ENCODE measurements at places on chromosomes 12 and 14.

GRCh38 chr12:74957231-74957630, 252.4 kb downstream of the KCNC2 start:
- no peak for DNase-seq

DNA sequence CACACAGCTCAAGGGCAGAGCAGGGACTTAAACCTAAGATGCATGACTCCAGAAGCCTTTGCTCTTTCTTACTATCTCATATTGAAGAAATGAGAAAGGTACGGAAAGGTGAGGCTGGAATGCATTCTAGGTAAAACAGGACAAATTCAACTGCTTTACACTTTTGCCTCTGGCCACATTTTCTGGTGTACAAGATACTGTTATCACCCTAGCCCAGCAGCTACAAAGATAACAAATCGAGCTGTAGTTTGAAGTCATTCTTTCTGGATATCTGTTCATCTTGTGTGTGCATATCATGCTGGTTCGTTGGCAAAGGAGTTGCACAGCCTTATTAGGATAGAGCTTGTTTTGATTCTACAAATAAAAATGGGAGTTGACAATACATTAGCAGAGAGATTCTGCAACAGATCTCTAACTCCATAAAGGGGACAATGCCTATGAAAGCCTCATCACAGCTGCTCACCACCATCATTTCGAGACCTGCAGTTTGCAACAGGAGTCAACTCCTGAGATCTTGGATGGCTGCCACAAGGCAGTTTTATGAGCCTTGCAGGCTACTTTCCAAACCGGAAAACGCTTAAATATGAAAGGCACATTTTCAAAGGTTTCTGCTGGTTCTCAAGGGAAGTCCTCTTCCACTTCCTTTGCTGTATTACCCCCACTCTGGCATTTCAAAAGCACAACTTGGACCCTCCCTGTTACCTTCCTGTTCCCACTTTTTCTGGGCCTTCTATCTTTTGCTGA, 64.9 kb downstream of the STXBP6 start:
- no peak for DNase-seq

- no peak for DNase-seq
Measured at GRCh38 chr14:53952533-53952932, 4.1 kb downstream of the BMP4 start.

DNA sequence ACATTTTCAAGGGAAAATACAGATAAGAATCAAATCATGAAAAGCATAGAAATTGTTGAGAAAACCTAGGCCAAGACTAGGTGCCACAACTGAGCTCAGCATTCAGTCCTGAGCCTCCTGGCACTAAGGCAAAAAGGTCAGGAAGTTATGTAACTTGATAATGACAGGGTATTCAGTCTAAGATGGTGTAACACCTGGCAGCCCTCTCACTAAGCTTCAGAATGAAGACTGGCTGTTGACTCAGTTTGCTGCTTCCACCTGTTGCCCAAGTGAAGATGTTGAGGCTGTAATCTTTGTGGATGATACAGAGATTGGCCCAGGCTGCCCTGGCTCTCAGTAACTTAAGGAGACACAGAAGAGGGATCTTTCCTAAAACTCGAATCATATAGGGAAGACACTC, 19.6 kb downstream of the PROX2 start:
- DNase-seq = no peak

DNA sequence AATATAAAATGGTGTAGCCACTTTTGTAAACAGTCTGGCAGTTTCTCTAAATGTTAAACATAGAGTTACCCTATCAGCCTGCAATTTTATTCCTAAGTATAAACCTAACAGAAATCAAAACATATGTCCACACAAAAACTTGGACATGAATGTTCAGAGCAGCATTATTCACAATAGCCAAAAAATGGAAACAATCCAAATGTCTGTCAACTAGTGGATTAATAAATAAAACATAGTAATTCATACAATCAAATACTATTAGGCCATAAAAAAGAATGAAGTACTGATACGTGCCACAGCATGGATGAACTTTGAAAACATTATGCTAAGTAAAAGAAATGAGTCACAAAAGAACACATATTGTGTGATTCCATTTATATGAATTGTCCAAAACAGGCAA, 196.5 kb downstream of the NUAK1 start:
- no peak for DNase-seq

DNA sequence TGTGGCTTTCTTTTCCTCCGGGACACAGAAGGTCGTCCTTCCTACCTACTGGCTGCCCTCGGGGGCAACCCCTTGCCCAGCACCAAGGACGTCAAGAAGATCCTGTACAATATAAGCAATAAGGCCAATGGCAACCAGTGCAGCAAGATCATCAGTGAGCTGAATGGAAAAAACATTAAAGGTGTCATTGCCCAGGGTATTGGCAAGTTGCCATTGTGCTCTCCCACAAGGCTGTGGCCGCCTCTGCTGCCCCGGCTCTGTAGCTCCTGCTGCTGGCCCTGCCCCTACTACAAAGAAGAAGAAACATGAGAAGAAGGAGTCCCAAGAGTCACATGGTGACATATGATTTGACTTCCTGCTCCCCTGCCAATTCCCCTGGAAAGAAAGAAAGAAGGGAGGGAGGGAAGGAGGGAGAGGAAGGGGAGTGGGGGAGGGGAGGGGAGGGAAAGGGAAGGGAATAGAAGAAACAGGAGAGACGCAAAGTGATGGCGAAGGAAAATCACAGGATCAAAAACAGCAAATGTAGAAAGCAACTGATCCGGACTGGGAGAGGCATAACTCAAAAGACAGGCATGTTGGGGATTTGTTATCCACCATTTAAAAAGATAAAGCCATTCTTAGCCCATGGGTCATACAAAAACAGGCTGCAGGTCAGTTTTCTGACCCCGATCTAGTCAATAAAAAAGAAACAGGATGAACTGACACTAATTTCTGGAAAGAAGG, 61.3 kb upstream of the RESF1 start:
- DNase-seq = no peak

DNA sequence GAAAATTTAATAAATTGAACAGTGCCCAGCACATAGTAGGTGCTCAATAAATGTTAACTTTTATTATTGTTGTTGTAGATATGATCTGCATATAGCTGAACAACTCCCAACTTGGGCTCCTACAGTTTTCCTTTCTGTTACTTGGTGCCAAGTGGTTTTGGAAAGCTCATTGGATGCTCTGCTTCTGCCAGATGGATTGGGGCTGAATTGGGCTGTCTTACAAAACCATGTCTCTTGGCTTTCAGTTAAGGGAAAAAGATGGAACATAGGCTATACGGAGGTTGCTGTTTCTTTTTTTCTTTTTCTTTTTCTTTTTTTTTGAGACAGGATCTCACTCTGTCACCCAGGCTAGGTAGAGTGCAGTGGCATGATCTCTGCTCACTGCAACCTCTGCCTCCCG, 140.7 kb upstream of the PWP1 start:
- DNase-seq = no peak

DNA sequence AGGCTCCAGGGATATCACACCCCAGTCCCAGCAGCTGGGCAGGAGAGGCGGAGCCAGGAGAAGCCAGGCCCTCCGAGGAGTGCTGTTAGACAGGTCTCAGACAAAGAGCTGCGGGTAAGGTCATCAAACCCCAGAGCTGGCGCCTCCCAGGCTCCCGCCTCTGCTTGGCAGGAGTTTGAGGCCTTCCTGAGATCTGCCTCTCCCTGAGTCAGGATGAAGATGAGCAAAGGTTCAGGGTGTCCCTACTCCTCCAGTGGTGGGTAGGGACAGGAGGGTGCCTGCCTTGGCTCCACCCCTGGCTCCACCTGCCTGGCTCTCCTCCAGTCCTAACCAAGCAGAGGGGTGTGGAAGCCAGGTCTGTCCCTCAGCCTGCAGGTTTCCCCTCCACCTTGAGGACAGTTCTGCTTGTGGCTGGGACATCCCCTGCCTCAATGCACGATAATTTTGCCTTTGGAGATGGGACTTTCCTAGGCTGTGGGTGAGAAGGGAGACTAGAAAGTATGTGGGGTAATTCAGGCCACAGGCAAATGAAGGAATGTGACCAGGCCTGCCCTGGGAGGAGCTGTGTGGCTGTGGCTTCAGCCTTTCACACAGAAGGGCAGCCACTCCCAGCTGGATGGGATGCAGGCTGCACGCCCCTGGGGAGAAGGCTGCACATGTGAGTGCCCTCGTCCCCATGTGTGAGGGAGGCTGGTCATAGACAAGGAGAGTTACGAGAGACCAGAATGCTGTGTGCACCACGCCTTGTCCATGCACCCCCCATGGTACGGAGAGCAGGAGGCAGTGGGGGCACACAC, 2.2 kb downstream of the PLEKHG6 start:
- DNase-seq = no peak

DNA sequence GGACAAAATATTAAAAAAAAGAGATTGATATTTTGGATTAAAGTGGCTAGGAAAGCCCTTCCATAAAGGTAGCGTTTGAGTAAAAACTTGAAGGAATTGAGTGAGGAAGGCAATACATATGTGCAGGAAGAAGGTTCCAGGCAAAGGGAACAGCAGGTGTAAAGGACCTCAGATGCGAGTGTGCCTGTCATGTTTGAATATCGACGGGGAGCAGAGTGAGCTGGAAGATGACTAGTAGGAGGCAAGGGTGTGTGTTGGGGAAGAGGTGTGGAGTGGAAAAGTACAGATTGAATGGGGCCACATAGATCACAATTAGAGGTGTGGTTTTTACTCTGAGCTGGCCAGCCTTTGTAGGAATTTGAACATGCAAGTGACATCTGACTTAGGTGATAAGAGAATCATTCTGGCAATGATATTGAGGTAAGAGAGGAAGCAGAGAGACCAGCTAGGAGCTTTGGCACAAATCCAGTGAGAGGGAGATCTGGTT, 15.0 kb upstream of the FBXO33 start:
- no peak for DNase-seq

- DNase-seq = no peak
Measured at GRCh38 chr12:32944195-32944594, 47.6 kb upstream of the PKP2 start.

GRCh38 chr14:101399737-101400517, 161.4 kb upstream of the DIO3 start:
- no peak for DNase-seq

- DNase-seq = no peak
Measured at GRCh38 chr12:29783773-29784666, at the start of gene TMTC1. TMTC1 (minus strand) TSS chr12:29783942; CDS start chr12:29783751, 191 bp downstream.

- peak; percentile 50 for DNase-seq
Measured at GRCh38 chr12:44930972-44931600, 55.0 kb upstream of the NELL2 start.

- DNase-seq = peak; percentile 17
Measured at GRCh38 chr12:109310247-109311125, 1.4 kb upstream of the FOXN4 start.

GRCh38 chr12:130013771-130014484, 110.1 kb upstream of the TMEM132D start:
- DNase-seq = peak; percentile 15

DNA sequence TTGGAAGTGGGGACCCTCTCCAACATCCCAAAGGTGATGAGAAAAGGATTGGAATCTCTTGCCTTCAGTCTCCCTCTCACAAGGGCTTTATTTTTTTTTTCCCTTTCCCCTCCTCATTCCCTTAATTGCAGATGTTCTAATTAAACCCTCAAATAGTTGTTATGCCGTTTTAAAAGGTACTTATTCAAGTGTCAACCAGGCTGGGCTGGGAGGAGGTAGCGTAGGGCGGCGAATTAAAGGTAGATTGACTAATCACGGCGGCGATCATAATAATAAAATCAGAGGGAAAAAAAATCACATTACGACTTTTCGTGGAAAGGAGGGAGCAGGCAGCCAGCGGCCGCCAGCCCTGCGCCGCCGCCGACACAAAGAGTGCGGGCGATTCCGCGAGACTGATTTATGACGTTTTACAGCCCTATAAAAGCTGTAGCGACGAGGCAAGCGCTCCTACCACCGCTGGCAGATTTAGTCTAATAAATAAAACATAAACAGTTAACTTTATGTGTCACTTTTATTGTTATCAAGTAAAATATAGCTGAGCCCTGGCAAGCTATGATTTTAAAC, 1.7 kb upstream of the HOXC4 start:
- DNase-seq = no peak

GRCh38 chr12:26278666-26279065, 83.3 kb downstream of the SSPN start:
- DNase-seq = no peak

DNA sequence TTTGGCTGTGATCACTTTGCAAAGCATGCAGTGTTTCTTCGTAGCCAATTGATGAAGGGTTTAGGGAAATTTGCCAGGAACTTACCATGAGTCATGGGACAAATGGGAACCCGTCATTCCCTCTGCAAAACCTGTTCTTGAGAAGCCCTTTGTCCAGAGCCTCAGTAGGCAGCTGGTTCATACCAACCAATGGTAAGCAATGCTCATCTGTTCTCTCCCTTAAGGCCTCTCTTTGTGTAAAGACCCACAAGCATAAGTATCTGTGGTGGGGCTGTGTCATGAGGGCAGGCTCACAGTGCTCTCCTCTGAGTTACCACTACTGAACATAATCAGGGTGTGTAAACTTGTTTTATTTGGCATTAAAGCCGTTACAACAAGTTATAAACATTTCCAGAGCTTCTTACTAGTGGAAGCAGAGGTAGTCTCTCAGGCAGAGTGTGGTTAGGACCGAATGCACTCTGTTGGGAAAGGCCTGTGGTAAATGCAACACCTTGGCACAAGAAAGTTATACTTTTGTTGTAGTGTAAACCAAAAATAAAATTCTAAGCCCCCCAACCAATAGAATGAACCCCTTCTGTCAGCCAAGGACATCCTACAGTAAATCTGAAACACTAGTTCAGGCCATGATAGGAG, 119.8 kb downstream of the SINHCAF start:
- no peak for DNase-seq

- DNase-seq = no peak
Measured at GRCh38 chr12:116257215-116257614, 20.3 kb downstream of the MED13L start.

DNA sequence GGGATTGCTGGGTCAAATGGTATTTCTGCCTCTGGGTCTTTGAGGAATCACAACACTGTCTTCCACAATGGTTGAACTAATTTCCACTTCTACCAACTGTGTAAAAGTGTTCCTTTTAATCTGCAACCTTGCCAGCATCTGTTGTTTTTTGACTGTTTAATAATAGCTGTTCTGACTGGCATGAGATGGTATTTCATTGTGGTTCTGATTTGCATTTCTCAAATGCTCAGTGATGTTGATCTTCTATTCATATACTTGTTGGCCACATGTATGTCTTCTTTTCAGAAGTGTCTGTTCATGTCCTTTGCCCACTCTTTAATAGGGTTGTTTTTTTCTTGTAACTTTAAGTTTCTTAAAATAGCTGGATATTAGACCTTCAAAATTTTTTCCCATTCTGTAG, 150.0 kb upstream of the FRMD6 start:
- DNase-seq = no peak

Data from KG1 (cell line).